ENCODE measurements at places on chromosomes 1 and 21.

- no peak for DNase-seq
Observed at GRCh38 chr1:203600782-203601513, 25.7 kb upstream of the ATP2B4 start.

DNA sequence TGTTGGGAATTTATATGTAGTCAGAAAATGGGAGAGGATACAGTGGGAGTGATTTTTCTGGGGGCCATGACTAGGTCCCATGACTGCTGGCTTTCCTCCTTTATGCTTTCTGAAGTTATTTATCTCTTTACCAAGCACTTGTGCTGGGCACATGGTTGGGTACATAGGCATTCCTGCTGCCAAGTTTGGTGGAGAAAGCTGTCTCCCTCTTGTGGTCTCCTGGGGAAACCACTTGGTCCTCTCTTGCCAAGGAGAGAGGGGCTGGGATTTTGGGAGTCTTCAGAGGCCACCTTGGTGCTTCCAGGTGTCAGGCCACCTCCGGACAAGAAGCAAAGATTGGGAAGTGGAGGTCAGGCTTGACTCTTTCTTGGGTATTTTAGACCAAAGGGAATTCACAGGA lies 120.2 kb upstream of the KCNE2 start:
- no peak for DNase-seq

GRCh38 chr1:170096806-170097340 lies 22.4 kb upstream of the KIFAP3 start:
- DNase-seq = no peak

- DNase-seq = no peak
Observed at GRCh38 chr1:190416239-190416638, 61.4 kb downstream of the BRINP3 start.

GRCh38 chr1:77831976-77832711 lies 52.7 kb downstream of the MIGA1 start:
- DNase-seq = no peak

- peak; percentile 37 for DNase-seq
Observed at GRCh38 chr1:159076438-159077119, at the start of gene AIM2. Gene AIM2 (minus strand): TSS chr1:159076766. CDS start chr1:159073499, 3,267 bp downstream.

- no peak for DNase-seq
Observed at GRCh38 chr1:246152986-246153431, 354.1 kb downstream of the SMYD3 start.

GRCh38 chr1:84254703-84255238 lies 46.7 kb upstream of the SAMD13 start:
- no peak for DNase-seq

- no peak for DNase-seq
Observed at GRCh38 chr1:210222340-210223006, 10.1 kb upstream of the SERTAD4 start.

GRCh38 chr1:189336115-189337100 lies 1141.3 kb downstream of the BRINP3 start:
- DNase-seq = no peak

DNA sequence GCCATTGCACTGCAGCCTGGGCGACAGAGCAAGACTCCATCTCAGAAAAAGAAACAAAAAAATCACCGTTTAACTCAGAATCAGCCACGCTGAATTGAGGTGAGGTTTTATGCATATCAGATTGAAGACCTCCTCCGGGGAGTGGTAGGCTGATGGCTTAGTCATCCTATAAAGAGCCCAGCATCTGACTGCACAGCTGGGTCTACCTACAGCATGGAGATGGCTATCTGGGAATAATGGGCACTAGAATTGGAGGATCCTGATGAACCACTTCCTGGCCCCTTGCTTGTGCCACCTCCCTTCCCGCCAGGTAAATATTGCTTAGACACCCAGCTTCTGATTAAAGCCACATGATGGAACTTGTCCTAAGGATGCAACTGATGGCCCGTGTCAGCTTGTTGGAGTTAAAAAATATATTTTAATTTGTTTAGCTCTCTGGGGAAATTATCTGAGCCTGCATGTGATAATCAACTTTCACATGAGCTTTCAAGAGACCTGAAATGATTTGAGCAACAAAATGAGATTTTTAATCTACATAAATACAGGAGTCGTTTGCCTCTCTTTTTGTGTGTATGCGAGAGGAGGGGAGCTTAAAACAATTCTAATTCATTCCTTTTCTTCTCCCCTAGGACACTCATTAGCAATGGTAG lies 157.2 kb downstream of the KIF26B start:
- no peak for DNase-seq

DNA sequence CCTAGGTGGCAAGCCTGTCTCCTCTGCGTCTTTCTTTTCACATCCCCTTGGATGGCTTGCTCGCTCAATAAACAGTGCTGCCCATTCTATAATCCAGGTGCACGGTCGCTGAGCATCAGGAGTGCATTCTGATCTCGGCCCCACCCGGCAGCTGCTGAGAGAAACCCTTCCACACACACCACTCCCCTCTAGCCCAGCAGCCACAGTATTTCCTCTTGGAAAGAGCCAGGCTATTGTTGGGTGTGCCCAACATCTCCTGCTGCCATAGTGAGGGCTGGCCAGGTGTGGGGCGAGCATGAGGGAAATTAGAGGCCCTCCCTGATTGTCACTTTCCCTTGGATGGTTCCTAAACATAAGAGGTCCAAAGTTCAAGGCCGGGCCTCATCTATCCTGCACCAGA lies 24.7 kb downstream of the GPA33 start:
- DNase-seq = no peak

GRCh38 chr1:69648486-69648885 lies 80.8 kb downstream of the LRRC7 start:
- no peak for DNase-seq

DNA sequence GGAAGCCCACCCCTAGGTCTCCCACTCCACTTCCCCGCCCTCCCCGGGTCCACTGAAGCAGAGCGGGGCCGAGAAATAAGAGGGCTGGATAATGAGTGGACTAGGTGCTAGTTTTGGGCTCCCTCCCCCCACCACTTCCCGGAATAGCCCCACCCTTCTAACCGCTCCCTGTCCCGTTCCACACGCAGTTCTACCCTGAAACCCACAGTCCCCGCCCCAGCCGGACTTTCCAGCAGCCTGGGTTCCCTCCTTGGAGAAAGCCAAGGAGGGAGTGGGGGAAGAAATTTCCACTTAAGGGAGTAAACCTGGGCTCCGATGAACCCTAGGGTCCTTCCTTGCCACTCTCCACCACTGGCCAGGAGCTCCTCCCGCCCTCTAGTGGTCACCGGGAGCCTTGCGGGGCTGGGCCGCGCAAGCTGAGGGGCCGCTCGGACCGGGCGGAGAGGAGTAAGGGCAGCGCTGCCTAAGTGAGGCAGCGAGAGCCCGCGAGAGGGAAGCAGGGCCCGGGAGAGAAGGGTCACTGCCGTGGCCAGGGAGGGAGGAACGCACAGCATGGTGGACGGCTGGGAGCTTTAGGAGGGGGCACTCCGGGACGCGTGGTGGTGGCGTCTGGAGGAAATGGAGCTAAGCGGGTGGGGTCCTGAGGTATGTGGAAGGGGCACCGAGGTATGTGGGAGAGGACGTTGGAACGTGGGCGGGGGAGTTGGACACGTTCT lies 14.3 kb downstream of the THBS3 start:
- DNase-seq = peak; percentile 74

- DNase-seq = no peak
Observed at GRCh38 chr1:91831132-91831930, 54.6 kb downstream of the TGFBR3 start.

DNA sequence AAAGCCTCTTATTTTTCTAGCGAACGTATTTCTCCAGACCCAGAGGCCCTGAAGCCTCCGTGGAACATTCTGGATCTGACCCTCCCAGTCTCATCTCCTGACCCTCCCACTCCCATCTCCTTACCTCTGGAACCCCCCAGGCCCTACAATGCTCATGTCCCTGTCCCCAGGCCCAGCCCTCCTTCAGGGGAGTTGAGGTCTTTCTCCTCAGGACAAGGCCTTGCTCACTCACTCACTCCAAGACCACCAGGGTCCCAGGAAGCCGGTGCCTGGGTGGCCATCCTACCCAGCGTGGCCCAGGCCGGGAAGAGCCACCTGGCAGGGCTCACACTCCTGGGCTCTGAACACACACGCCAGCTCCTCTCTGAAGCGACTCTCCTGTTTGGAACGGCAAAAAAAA lies 68.7 kb downstream of the ALPL start:
- no peak for DNase-seq

DNA sequence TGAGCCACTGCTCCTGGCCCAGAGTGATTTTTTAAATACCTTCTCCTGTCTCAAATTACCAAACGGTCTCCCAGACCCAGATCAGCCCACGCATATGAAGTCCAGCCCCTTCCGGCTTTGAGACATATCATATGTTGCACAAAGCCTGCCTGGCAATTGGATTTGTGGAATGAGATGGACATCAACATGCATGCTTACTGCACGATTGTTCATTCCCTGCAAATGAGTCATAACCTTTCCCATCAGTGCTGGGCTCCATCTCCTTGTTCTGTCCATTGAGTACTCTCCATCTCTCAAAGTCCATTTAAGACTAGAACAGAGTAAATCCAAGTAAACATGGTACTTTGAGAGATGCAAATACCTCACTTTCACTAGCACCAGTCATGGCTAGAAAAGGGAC lies 612.2 kb upstream of the USP24 start:
- no peak for DNase-seq

- no peak for DNase-seq
Observed at GRCh38 chr1:54111624-54112023, 41.2 kb downstream of the CDCP2 start.

DNA sequence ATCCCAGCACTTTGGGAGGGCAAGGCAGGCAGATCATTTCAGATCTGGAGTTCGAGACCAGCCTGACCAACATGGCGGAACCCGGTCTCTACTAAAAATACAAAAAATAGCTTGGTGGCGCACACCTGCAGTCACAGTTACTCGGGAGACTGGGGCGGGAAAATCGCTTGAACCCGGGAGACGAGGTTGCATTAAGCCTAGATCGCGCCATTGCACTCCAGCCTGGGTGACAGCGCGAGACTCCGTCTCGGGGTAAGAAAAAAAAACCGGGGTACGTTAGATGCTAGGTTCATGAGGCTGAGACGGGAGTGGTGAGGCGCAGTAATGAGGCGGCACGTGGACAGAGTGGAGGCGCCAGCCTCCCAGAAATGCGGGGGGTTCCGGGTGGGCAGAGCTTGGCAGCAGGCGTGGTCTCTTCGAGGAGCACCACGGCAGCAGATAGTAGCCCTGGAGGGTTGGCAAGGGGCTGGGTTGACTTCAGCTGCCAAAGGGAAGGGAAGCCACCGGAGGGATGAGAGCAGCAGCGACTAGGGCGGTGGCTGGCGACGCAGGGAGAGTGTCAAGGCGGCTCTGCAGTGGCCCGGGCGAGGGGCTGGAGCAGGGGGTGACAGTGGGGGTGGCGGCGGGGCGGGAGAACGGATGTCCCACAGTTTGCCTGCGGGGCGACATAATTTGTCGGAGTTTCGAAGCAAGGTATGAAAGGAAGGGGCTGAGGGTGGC lies 832 bp downstream of the MRPL20 start:
- no peak for DNase-seq

DNA sequence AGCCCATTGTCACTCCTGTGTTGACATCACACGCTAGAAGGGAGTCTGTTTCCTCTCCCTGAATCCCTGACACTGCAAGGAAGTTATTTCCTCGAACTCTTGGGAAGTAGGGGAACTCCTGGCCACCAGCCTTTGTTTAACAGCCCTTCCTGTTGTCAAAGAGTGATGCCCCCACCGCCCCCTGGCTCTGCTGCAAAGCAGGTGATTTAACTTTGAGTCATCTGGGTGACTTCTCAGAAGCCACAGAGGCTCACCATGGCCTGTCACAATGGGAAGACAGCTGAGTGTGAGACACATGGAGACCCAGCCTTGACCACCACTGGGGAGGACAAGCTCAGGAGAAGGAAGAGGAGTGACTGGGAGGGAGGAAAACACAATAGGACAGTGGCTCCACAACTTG lies 182.8 kb downstream of the PSMG1 start:
- DNase-seq = no peak

DNA sequence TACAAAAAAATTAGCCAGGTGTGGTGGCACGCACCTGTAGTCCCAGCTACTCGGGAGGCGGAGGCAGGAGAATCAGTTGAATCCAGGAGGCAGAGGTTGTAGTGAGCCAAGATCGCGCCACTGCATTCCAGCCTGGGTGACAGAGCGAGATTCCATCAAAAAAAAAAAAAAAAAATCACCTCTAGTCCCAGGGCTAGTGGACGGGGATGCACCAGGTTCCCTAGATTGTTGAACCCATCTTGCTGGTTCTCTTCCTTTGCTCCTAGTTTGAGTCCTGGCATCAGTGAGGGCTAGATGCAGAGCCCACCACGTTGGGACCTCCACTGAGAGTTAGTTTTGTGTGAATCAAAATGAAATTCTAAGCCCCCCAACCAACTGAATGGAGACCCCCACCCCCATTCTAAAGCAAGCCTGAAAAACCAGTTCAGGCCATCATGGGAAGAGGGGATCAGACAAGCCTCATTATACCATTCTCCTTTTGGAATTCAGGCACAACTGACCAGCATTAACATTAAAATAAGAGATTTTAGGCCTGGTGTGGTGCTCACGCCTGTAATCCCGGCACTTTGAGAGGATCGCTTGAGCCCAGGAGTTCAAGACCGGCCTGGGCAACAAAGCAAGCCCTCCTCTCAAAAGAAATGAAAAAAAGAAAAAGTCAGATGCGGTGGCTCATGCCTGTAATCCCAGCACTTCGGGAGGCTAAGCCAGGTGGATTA lies 17.9 kb upstream of the L1TD1 start:
- no peak for DNase-seq

GRCh38 chr1:178311164-178311563 lies 185.6 kb downstream of the CLEC20A start:
- no peak for DNase-seq

DNA sequence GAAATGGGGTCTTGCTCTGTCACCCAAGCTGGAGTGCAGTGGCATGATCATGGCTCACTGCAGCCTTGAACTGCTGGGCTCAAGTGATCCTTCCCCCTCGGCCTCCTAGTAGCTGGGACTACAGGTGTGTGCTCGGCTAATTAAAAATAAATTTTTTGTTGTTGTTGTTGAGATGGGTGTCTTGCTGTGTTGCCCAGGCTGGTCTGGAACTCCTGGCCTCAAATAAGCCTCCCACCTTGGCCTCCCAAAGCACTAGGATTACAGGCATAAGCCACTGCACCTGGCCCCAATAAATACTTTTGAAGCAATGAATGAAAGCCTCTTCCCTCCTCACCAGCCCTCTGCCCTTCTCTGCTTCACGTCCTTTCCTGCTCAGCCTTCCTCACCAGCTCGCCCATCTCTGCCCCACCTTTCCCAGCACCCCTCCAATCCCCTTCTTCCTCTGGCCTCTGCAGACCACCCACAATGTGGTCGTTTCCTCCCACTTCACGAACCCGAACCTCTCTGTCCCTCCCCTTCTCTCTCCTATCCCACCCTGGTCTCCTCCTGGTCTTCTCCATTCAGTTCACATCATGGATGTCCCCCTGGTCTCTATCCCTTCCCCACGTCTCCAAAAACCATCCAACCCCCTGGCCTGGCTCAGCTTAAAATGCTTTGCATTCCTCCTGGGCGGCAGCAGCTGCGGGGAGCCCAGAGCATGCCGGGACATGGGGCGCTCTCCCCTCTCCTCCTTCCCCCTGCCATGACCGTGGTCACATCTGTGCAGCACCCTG lies 38.4 kb downstream of the RAP1GAP start:
- no peak for DNase-seq

DNA sequence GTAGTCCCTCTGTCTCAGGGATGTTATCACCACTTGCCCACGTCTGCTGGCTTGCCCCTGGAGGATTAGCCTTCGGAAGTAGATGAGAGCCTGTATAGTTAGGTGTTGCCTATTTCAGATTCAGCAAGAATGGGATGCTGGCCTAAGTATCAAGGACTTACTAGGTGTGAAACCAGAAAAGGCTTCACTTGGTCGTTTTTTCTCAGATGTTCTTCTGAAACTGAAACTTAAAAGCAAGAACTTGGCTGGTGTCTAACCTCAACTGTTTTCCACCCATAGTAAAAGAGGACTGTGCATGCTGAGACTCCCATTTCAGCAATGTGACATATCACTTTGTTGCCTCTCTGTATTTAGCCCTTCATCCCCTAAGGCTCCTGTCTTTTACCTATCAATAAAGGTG lies 67.0 kb upstream of the LRRC53 start:
- DNase-seq = no peak

All from stimulated activated CD4-positive, alpha-beta T cell treated with anti-CD3 and anti-CD28 coated beads, Interleukin-12 subunit alpha, Interleukin-12 subunit beta, amount 100 ng/mL, for 4 hours (primary cell).